ENCODE measurements at places on chromosomes 3 and 15.

GRCh38 chr3:123072152-123072551 is 5.3 kb downstream of the PDIA5 start:
- DNase-seq, result no peak

- no peak for DNase-seq
Observed at GRCh38 chr3:129286081-129286480, 7.4 kb downstream of the HMCES start.

DNA sequence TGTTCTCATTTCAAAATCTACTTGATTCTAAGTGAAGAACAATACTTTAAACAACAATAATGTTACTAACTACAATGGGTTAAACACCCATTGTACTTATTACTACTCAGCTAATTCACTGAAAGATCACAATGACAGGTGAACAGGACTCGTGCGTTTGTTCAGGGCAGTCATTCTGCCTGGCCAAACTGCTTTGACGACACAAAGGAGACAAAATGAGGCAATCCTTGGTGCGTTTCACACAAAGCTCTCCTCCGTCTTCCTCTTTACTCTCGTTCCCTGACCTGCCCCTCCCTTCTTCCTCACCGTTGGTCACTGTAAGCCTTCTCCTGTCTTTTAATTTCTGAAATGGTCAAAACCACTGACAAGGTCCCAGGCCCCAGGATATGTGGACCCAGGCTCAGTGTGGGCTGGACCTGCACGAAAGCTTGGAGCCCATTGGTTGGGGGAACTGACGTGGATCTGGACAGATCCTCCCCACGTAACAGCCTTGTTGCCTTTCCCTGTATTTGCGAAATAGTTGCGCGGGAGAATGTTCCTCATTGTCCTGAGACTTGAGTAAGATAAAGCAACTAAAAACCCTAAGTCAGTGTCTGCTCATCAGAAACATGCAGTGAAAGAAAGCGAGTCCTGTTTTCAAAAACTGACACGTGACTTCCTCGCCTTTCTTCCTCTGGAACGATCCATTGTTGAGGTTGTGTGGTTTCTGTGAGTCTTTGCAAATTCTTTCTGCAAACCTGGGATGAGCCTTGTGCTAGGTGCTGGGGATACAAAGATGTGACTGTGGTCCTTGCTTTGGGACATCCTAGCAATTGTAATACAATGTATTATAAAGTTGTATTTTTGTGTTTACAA is 147.1 kb upstream of the RGMA start:
- no peak for DNase-seq

GRCh38 chr3:194306771-194307640 is 44.1 kb downstream of the CPN2 start:
- no peak for DNase-seq

GRCh38 chr3:127816783-127817405 is 5.4 kb downstream of the MGLL start:
- no peak for DNase-seq

- DNase-seq, result no peak
Observed at GRCh38 chr15:67135494-67135893, 70.1 kb downstream of the SMAD3 start.

- DNase-seq, result no peak
Observed at GRCh38 chr15:32669896-32670611, 28.5 kb downstream of the SCG5 start.

GRCh38 chr15:69926006-69926405 is 171.7 kb downstream of the TLE3 start:
- DNase-seq, result no peak

DNA sequence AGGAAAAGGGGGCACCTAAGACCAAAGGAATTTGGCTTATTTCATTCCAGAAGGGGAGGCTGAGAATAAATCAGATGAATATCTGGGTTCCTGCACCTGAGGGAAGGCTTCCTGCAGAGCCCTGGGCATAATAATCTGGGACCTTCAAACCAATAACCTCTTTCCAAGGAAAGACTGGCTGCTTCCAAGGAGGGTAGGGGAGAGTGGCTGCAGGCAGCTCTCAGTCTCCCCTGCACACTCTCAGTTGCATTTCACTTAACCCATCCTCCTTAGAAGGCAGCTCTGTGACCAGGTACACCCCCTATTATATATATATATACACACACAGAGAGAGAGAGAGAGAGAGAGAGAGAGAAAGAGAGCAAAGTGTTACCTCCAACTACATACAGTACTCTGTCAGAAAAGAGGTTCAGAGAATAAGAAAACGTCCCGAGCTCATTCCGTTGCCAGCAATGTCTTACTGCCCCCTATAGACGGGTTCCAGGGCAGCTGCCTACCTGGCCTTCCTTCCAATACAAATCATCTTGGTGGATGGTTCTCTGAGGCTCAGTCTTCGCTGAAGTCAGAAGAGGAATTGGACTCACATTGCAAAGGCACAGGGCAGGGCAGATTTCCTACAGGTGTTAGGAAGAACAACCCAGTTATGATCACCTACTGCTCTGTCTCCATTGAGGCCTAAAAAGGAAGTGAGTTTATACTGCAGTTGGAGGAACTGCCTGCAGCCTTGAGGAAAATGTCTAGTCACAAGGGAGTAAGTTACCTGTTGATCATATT is 26.1 kb downstream of the CAPN3 start:
- no peak for DNase-seq

GRCh38 chr15:58952751-58953150 is 19.3 kb upstream of the SLTM start:
- DNase-seq, result no peak

Measured in T-helper 2 cell (primary cell).